ENCODE measurements at places on chromosomes 5 and 9. TPM values are rescaled to one million over a fixed set of nuclear protein-coding genes. Genes with fewer than 3 reads are reported as not detected.
A peak's percentile ranks its signal among the peaks of the same experiment; 100 is the strongest.

UGCG gene
- polyA plus RNA-seq, result 77.6 TPM

MEGF10 gene
- 0.99 TPM for polyA plus RNA-seq

SAXO1 gene
- 0.25 TPM for polyA plus RNA-seq

CCDC180 gene
- 17.0 TPM for polyA plus RNA-seq

DNA sequence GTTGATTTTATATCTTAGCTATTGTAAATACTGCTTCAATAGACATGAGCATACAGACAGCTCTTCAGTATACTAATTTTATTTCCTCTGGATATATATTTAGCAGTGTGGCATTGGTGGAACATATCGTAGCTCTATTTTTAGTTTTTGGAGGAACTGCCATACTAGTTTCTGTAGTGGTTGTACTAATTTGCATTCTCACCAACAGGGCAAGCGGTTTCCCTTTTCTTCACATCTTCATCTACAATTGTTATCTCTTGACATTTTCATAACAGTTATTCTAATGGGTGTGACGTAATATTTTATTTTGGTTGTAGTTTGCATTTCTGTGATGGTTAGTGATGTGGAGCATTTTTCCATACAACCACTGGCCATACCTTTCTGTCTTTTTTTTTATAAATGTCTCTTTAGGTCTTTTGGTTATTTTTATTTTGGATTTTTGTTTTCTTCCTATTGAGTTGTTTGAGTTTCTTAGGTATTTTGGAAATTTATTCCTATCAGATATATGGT lies 32.5 kb downstream of the TAF11L14 start:
- no peak for DNase-seq

DNA sequence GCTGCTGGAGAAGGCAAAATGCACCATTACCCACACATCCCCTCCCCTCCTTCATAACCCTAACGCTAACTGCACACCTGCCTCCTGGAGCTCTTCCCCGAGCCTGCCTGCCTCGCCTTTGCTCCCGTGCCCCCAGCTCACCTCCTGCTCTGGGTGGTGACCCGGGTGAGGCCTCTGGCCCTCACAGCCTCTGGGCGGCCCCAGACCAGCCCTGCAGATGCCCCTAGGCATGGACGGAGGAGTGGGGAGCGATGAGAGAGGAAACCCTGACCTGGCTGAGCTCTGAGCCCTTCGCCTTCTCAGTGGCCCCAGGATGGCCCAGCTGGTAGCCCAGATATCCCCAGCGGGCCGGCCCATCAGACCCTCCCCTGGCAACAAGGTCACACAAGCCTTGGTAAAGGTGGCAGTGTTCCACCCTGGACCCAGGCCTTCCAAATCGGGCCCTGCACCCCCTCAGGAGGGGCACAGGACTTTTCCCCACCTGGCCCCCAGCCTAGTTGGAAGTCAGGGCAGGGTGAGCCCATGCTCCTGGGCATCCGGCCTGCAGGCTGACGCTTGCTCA lies 14.5 kb upstream of the CAMSAP1 start:
- DNase-seq, result no peak

- no peak for DNase-seq
These were observed 63.9 kb upstream of the TGFBR1 start for GRCh38 chr9:99040911-99041582.

DNA sequence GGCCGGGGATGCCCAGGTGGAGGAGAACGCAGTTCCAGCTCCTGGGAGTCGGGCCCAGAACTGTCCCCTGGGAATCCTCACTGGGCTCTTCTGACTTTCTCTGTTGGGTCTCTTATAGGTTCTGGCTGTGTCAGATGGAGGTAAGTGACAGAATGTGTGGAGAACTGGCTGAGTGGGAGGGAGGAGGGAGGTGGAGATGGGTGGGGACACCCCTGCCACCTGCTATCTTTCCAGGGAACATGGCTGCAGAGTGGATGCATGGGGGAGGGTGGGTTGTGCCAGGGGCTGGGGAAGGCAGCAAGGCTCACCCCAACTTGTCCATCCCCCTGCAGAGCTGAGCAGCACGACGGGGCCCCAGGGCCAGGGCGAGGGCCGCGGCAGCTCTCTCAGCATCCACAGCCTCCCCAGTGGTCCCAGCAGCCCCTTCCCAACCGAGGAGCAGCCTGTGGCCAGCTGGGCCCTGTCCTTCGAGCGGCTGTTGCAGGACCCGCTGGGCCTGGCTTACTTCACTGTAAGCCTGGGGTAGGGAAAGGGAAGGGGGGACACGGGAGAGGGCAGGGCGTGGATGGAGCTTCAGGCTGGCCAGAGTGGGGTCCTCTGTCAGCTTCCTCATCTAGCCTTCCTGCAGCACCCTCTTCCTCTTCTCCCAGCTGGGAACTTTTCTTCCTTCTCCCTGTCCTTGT lies 8.3 kb downstream of the RGS14 start:
- DNase-seq, result no peak

DNA sequence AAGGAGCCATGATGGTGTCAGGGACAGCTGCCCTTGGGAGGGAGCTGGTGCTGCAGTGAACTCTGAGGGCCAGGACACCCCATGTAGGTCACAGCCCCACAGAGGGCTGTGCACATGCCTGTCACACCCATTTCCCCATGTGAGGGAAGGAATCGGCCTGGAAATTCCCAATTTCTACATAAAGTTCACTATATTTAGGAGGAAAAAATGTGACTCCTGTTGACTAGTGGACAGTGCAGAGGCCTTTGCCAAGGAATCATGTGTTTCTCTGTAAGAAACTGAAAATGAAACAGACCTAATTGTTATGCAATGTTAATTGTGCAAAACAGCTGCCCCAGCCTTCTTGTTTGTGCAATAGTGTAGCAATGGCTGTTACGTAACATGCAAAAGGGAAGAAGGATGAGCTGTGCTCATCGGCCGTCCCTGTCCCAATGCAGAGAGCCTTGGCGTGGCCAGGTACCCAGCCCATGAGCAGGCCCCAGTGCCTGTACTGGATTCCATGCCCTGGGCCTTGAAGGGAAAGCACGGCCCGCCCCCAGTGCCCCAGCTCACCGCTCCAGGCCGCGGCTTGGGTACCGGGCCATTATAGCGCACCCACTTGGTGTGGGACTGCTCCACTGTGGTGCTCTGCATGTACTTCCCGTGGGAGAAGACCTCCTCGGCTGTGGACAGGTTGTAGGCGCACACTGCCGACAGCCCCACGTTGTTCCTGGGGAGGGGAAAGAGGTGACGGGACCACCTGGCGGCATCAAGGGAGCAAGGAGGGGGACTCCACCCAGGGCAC lies 70.0 kb downstream of the SECISBP2 start:
- DNase-seq, result no peak

DNA sequence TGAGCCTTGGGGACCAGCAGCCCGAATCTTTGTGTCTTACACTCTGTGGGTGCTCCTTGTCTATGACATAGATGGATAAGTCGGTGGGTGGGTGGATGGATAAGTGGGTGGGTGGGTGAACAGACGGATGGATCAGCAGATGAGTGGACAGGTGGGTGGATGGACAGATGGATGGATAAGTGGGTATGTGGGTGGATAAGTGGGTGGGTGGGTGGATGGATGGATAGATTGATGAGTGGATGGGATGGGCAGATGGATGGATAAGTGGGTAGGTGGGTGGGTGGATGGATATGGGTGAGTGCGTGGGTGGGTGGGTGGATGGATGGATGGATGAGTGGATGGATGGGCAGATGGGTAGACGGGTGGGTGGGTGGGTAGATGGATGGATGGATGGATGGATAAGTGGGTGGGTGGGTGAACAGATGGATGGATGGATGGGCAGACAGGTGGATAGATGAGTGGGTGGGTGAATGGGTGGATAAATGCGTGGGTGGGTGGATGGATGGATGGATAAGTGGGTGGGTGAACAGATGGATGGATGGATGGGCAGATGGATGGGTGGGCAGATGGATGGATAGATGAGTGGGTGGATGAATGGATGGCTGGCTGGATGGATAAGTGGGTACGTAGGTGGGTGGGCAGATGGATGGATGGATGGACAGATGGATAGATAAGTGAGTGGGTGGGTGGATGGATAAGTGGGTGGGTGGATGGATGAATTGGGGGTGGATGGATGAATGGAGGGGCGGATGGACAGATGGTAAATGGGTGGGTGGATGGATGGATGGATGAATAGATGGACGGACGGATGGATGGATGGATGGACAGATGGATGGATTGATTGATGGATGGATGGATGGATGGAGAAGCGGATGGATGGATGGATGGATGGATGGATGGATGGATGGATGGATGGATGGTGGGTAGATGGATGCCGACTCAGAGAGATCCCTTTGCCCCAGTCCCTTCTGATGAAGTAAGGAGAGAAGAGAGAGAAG lies 121.2 kb downstream of the VAV2 start:
- DNase-seq, result no peak

DNA sequence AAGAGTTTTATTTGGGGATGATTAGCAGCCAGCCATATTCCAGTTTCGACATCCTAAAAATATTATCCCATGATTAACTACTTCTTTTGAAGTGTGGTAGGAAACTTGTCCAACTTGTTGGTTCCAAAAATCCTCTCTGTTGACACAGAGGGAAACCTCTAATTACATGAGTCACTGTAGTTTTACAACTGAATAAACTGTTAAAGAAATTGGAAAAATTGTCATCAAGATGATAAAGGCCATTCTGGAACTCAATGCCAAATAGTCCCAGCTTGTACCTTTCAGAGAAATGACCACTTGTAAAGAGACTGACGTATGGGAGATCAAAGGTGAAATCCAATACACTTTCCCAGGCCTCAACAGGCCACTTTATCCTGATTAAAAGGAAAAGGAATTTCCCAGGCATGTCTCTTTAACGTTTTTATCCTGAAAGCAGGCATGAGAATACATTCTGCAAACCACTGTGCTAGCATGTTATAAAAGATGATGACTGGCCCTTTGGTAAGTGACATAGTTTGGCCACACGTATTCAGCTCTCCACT lies 261.6 kb downstream of the GLIS3 start:
- DNase-seq, result peak; percentile 74

GRCh38 chr5:74660873-74661272 lies 20.3 kb upstream of the ENC1 start:
- no peak for DNase-seq
